NCI-H524 treated with DMSO at 0.1 percent for 48 hours (cell line): ENCODE measurements at places on chromosomes 6 and 20.
A peak's percentile ranks its signal among the peaks of the same experiment; 100 is the strongest.

DNA sequence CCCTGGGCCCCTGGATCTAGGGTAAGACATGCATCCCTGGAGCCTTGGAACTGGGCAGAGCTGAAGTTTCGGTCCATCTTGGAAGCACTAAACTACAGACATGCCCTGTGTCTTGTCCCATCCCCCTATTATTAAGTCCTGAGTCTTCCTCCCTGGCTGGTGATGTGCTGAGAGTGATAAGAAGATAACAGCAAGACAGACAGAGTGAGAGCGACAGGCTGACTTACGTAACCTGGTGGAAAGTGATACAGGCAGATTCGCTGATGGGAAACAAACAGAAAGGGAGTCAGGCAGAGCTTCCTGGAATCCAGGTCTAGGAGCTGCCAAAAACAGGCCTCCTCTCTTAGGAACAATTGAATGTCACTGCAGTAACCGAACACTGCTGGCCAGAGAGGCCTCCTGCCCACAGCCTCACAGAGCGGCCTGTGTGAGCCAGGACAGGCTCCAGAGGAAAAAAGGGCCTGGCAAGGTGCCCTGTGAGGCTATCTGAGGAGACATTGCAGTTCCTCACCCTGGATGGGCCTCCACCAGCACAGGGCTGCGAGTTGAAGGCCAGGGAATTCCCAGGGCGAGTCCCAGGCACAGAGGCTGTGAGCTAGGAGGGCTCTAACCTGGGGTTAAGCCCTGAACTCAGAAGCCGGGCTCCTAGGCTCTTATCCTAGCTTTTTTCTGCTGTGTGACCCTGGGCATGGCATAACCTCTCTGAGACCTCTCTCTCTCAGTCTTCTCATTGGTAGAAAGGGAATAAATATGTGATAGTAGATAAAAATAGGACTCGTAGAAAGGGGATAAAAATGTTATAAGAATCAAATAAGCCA lies 34.2 kb upstream of the B4GALT5 start:
- DNase-seq, result no peak

GRCh38 chr20:7742479-7742878 lies 197.8 kb downstream of the HAO1 start:
- no peak for DNase-seq

DNA sequence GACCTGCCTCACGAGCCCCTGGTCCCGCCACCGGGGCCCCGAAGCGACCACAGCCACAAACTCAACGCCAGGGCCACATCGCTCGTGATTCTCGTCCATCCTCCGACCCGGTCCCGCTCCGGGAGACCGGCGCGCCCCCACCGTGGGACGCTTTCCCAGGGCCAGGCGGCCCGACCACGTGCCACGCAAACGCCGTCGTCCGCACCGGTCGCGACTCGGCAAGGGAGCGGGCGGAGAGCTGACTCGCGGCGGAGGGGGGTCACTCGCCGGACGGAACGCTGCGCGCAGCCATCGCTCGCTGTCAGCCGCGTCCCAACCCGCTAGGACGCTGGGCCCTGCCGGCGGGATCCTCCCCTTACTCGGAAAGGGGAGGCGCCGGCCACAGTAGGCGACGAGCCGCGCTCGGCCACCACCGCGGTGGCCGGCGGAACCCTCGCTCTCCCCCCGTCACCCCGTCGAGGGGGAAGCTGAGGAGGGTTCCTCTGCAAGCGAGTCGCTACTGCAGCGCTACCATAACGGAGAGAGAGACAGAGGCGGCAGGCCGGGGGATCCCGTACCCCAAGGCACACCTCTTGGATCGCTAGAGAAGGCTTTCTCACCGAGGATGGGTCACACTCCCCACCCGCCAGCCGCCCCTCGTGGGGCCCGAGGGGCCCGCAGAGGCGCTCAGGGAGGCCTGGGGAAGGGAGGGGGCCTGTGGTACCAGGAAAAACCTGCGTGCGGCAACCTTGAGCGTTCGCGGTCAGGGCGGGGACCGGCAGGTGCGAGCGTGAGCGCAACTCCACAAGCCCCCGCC lies 511.8 kb upstream of the ZNF337 start:
- DNase-seq, result peak; percentile 3

DNA sequence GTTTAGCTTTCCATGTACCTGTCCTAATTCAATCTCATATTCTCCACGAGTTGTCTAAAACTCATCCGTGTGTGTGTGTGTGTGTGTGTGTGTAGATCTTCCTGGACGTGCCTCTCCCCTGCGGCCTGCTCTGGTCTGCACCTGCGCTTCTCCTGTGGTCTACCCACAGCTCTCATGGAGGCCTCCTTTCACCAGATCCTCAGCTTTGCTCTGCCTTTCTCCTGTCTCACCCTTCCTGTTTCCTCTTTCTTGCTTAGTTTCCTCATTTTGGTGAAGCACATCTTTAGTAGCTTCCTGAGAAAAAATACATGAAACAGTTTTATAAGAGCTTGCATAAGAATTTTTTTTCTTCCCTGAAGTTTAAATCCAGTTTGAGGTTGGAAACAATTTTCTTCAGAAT lies 18.1 kb downstream of the SLX4IP start:
- DNase-seq, result no peak

DNA sequence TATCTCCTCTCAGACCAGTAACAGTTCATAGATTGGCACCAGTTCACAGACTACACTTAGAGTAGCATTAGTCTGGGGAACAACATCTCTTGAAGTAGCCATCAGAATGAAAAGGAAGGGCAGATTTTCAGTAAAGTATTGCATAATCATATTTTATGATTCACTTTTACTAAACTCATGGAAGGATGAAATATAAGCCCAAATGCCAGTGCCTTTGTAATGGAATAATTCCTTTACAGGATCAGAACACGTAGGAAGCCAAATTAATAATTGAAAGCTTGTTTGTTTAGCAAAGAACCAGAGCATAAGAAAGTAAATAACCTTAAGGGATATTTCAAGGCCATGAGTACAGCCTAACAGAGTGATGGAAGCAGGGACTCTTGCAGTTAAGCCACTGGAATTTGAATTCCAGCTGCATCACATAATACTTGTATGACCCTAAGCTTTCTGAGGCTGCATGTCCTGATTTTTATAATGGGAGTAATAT lies 11.4 kb upstream of the LOC128125822 start:
- DNase-seq, result no peak

GRCh38 chr6:91926827-91927226 lies 1340.0 kb upstream of the MAP3K7 start:
- no peak for DNase-seq

DNA sequence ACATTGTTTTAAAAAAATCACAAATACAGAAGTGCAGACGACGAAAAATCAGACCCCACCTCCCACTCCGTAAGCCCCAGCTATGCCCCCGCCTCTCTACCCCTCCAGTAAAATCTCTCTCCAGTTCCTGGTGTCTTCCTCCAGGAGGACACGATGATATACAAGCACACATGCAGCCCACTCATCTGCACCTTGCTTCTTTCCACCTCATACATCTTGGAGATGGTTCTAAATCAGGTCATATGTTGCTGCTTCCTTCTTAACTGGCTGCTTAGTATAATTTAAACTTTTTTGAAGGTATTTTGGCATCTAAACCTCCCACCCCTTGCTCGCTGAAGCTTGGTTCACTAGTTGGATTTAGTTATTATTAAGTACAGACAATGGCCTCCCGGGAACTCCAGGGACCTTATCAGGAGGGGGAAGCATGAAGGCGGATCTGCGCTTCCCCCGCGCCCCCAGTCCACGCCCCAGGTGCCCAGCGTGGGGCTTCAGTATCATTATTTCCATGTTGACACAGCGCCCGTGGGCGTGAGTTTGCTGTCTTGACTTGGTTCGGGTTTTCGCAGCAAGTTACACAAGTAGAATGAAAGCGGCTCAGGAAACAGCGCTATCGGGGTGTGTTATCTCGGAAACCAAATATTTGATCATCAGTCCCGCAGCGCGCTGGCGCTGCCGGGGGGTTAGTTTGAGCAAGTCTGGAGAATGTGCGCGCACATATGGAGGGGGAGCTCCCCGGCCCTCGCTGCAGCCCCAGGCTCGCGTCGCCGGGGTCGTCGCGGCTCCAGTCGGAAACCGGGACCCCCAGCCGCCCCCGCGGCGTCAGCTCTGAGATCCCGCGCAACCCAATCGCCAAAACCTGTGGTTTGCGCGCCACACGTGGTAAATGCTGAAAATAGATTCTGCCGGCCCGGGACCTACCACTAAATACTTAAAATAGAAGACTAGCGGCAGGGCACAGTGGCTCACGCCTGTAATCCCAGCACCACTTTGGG lies 2.3 kb downstream of the BMP7 start:
- DNase-seq, result no peak
